D721Med (cell line): ENCODE measurements at places on chromosomes 3 and 15.

DNA sequence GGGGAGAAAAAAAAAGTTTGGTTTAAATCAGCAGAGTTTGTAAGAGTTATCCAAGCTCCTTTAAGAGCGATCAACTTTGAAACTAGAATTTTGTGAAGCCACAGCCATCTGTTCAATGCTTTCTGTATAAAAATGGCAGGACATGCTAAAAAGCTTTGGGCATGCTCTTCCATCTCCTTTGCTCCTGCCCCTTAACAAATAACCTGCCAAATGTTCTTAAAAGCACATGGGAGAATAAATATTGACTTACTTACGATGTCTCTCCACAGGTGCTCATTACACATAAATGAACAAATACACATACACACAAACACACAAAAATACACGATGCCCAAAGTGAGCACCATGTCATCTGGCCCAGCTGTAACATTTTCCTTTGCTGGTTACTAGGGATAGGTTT lies 211.8 kb upstream of the DPH6 start:
- DNase-seq = no peak

- no peak for DNase-seq
Measured at GRCh38 chr15:90667073-90667754, 49.9 kb upstream of the BLM start.

DNA sequence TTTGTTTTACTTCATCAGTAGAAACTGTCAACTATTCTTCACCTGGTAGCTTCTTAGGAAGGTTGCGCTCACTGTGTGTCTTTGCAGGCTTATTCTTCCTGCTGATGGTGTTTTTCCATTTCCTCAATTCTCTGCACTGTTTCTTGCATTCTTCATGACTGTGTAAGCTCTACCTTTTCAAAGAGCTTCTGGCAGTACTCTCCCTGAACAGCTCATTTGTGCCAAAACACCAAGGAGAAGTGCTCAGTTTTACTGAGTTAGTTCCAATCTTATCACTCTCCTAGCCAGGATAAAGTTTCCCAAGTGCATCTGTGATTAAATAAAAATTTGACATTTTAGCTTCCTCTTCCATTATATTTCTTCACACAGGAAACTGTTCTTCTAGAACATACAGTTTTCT lies 339.8 kb downstream of the EPHA3 start:
- no peak for DNase-seq

GRCh38 chr3:141250342-141250741 lies 18.7 kb downstream of the PXYLP1 start:
- DNase-seq = no peak

- DNase-seq = no peak
Measured at GRCh38 chr3:113625834-113626233, 70.6 kb downstream of the USF3 start.

DNA sequence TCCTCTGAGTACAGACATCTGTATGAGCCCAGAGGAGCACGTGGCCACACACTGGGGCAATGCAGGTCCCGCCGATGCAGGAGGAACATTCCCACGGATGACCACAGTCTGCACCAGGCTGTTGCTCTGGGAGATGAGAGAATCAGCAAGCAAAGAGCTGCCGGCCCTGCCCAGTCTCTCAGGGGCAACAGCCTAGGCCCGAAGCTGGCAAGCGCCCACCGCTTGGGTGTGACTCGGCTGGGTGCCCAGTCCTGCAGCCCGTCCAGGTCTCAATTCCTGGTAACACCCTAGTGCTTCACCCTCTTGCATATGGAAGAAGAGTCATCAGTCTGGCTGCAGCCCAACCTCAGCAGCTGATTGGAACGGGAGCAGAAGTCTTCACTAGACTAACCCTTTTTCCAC lies 153.7 kb upstream of the HES1 start:
- no peak for DNase-seq

DNA sequence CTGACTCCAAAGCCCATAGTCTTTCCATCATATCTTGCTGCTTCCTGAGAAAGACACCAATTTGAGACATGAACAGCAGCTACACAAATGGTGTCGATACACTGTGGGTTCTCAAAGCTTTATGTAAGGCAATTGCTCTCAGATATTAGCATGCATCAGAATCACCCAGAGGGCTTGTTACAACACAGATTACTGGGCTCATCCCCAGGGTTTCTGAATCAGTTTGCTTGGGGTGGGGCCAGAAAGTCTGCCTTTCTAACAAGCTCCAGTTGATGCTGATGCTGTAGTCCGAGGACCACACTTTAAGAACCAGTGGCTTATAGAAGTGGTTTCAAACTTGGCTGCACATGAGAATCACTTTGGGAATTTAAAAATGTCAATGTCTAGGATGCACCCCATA lies 86.5 kb downstream of the SEMA6D start:
- no peak for DNase-seq

GRCh38 chr3:41681479-41681878 lies 280.4 kb downstream of the ULK4 start:
- DNase-seq = no peak
